Activated naive CD4-positive, alpha-beta T cell treated with anti-CD3 and anti-CD28 coated beads, Interleukin-2, amount 50 U/mL, for 72 hours (primary cell): ENCODE measurements at places on chromosomes 2 and 18.

DNA sequence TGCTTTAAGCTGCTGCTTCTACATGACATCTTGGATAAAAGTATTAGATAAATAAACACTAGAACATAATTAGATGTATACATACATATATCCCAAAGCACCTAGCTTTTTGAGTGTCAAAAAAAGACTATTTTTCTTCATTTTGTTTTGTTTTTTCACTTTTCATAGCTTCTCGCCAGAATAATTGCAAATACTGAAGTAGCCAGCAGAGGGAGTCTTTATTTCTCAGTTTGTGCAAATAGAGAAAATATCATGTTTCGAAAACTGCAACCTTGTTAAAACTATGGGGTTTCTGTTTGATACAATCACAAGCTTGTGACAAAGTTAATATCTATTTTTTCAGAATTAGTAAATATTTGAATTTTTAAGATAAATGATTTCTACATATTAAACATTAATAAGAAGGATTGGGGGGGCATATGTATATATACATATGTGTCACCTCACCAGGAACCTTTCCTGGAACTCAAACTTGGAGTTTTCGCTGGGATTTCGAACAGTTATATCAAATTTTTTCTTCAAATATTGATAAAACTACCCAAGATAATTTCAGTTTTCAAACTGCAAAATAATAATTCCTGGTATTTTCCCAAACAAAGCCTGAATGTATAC is 61.0 kb downstream of the GRB14 start:
- DNase-seq, result no peak

- no peak for DNase-seq
Observed at GRCh38 chr2:4882421-4882820, 809.8 kb upstream of the SOX11 start.

GRCh38 chr2:85540133-85540648 is 1.2 kb downstream of the MAT2A start:
- DNase-seq, result no peak

DNA sequence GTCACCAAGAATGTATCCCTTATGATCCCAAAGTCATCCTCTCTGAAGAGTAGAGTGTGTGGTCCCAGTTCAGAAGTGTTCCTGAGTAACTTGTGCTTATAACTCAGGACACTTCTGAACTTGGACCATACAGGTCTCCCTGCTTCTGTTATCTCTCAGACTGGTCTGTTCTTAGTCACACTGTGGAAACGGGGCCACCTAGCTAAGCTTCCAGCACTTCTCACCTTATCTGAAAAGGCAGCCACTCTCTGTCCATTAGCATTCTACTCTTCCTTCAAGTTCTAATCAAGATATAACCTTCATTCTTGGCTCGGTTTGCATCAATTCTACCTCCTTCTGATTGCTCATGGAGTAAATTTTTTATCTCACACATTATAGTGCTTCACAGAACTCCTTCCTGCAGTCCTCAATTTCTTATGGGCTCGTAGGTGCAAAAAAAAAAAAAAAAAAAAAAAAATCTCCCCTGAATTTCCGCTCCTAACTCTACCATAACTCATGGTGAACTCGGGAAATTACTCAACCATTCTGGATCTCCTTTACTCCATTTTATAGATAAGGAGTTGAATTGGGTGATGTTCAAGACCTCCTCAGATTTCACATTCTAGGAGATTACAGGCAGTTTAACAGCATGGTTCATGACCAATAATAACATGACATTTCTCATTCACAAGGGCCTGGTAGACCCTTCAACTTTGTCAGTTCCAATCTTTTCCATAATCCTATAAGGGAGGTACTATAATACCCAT is 108.4 kb downstream of the TACR1 start:
- DNase-seq, result no peak

GRCh38 chr2:96756788-96757476 is 3.8 kb upstream of the CNNM4 start:
- DNase-seq, result no peak

DNA sequence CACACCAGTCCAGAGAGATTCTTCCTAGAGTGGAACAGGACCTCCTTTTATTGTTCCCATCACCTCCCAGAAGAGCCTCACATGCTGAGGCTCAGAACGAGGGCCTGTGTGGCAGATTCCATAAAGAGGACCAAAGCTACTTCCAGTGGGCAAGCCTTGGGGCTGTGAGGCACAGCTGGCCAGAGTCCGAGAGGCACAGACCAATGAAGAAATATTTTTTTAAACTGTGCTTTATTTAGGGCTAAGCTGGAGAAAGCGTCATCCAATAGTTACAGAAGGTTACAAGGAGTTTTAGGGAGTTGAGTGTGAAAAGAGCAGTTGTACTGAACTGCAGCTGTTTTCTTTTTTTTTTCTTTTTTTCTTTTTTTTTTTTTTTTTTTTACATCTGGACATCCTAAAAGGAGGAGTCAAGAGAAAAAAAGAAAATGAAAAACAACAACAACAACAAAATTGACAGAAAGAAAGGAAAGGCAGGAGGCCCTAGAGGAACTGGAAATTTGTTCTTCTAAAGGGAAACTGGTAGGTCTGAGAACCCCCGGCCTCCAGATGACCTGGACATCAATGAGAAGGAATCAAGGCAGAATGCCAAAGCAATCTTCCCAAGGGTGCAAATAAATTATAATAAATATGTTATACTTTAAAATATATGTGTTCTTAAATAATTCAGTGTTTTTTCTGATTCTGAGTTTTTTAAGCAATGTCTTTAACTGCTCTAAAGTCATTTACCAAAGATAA is 322.6 kb downstream of the CELF4 start:
- no peak for DNase-seq
